ENCODE measurements at places on chromosomes 5 and 9.

GRCh38 chr5:99243111-99243510 lies 314.3 kb upstream of the CHD1 start:
- no peak for DNase-seq

- DNase-seq: no peak
These were observed 3.9 kb downstream of the MXD3 start for GRCh38 chr5:177307544-177308363.

DNA sequence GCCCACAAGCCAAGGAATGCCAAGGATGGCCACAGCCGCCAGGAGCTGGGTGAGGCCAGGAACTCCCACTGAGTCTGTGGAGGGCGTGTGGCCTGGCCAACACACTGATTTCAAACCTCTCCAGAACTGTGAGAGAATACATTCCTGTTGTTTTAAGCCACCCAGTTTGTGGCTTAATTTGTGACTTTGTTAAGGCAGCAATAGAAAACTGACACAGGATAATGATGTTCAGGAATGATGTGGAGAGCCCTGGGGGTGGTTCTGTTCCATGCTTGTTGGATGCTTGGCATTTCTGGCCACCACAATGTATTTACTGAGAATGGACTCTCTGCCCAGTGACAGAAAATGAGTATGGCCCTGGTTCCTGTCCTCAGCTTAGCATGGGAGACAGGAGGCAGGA lies 82.8 kb downstream of the DAP start:
- no peak for DNase-seq

DNA sequence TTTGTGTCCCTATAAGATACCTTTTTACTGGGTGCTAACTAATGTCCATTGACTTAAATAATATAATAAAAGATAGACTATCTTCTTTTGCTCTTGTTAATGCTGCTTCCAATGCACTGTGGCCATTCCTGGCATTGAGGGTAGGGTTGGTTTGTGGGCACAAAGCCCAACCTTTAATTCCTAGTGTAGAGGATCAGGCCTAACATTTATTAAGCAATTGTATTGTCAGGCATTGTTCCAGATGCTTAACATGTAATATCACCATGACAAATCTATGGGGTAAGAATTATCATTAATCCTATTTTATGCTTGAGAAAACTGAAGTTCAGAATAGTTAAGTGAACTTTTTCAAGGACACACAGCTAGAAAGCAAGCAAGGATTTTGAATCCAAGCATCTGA lies 60.4 kb upstream of the GPBP1 start:
- no peak for DNase-seq
